ENCODE measurements at places on chromosomes 3 and 15. TPM values are rescaled to one million over a fixed set of nuclear protein-coding genes. Genes with fewer than 3 reads are reported as not detected.

ZNF660 gene
- total RNA-seq: 0.55 TPM

DGKG gene
- 0.42 TPM for total RNA-seq

- H3K4me3 ChIP-seq: no peak overlapping the region
- peak; percentile 38 for DNase-seq
- no peak overlapping the region for H3K27ac ChIP-seq
These were observed 38.7 kb downstream of the HSPBAP1 start for GRCh38 chr3:122754929-122755328.

CYP1A2 gene
- not detected for total RNA-seq

DNA sequence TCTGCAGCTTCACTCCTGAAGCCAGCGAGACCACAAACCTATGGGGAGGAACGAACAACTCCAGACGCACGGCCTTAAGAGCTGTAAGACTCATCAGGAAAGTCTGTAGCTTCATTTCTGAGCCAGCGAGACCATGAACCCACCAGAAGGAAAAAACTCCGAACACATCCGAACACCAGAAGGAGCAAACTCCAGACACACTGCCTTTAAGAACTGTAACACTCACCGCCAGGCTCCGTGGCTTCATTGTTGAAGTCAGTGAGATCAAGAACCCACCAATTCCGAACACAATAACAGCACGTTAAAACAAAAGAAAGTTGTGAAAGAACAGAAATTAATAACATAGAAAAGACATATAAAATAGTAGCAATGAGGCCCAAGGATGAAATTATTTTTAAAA lies 300.5 kb upstream of the MDFIC2 start:
- H3K4me3 ChIP-seq: no peak overlapping the region
- no peaks in the 10 kb centered on the region for H3K27me3 ChIP-seq
- no peaks in the 10 kb centered on the region for H3K4me1 ChIP-seq
- H3K36me3 ChIP-seq: no peaks in the 10 kb centered on the region
- no peak overlapping the region for H3K27ac ChIP-seq
- no peak for DNase-seq

DNA sequence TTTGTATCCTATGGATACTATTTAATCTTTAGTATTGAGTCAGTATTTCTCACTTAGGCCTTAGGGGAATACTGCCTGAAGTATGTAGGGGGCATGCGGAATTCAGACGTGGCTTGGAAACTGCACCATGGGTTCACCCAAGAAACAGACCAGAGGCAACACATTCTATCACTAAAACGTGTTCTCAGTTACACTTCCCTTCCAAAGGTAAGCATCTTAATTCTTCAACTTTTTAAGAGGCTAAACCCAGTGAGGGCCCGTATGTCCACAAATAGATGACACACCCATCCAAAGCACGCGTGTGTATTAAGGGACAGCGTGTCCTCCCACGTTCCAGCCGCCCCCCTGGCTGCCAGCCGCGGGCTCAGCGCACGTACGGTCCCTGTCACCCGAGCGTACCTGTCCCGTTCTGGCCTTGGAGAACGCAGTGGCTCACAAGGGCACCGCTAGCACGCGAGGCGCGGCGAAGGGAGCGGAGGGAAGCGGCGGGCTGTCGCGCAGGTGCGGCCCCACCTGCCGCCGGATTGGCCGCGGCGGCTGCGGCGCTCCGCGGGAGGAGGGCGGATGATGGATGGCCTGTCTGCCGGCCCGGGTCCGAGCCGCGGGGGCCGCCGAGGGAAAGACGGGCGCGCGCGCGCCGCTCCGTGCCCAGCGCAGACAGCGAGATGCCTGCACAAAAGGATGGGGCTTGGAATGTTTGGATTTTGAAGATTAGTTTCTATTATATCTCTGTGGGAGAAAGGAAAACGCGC lies 1003.9 kb upstream of the NR2F2 start:
- no peak overlapping the region for H3K27ac ChIP-seq
- DNase-seq: no peak
- peak overlapping the region; percentile 28 for H3K4me3 ChIP-seq
- H3K27me3 ChIP-seq: peaks cover 42% of the 10 kb centered on the region
- H3K36me3 ChIP-seq: no peaks in the 10 kb centered on the region
- peaks cover 2% of the 10 kb centered on the region for H3K4me1 ChIP-seq

- DNase-seq: no peak
- H3K27me3 ChIP-seq: no peaks in the 10 kb centered on the region
- no peak overlapping the region for H3K27ac ChIP-seq
- peaks cover 7% of the 10 kb centered on the region for H3K4me1 ChIP-seq
- H3K4me3 ChIP-seq: no peak overlapping the region
- no peaks in the 10 kb centered on the region for H3K36me3 ChIP-seq
These were observed 139.8 kb downstream of the IGF1R start for GRCh38 chr15:98787936-98788757.

DNA sequence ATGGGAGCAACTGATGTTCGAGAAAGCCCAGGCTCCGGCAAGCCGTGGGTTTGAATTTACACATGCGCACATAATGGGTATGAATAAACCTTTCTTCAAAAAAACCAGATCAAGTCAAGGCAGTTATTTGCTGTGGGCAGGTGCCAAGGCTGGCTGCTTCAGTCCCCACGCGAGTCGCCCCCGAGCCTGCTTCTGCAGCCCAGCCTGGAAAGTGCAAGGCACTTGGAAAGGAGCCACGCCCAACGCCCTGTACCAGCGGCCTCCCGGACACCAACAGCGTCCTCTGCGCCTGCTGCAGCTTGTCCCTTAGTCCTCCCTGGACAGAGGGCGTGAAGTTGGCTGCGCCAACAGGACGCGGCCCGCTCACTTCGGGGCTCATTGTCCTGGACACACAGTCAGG lies 68.9 kb downstream of the KLF15 start:
- H3K36me3 ChIP-seq: no peaks in the 10 kb centered on the region
- no peak overlapping the region for H3K27ac ChIP-seq
- no peak for DNase-seq
- no peaks in the 10 kb centered on the region for H3K4me1 ChIP-seq
- H3K27me3 ChIP-seq: peaks cover 40% of the 10 kb centered on the region

DNA sequence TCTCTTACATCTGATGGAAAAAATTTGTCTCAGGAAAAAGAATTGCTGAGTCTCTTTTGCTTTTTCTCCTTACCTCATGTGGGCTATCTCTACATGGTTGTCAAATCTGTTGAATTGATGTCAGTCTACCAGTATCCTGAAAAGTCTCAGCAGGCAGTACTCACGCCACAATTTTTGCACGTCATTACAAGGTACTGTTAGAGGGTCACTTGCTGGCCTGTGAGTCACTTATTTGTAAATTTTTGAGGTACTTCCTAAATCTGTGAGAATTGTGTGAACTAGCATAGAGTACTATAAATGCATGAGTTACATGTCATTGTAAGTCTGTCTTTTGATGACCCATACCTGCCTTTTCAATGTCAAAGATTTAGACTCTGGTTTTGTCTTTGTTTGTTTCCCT lies 15.9 kb downstream of the HPS3 start:
- peaks cover 50% of the 10 kb centered on the region for H3K36me3 ChIP-seq
- DNase-seq: no peak
- H3K4me1 ChIP-seq: peaks cover 4% of the 10 kb centered on the region
- H3K27ac ChIP-seq: peak overlapping the region; percentile 41

SMAD6 gene
- total RNA-seq: 1.2 TPM

DNA sequence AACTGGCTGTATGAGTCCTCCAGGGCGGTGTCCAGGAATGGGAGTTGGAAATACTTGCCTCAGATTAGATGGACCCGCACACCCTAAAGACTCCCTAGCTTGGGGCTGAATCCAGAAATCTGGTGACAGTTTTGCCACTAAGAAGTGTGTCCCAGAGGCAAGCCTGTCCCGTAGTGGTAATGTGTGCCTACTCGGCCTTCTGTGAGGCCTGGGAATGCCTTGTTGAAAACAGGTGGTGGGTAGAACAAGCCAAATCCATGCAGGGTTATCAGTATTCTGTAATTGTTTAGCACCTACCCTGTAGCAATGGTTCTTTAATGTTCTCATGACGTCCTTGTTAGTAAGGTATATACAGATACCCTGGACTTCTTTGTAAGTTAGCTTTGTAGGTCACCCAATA lies 1.6 kb downstream of the C3orf52 start:
- no peak for DNase-seq
- no peak overlapping the region for H3K27ac ChIP-seq
- peaks cover 7% of the 10 kb centered on the region for H3K27me3 ChIP-seq
- H3K36me3 ChIP-seq: no peaks in the 10 kb centered on the region
- H3K4me1 ChIP-seq: peaks cover 45% of the 10 kb centered on the region

KY gene
- not detected for total RNA-seq

- peaks cover 56% of the 10 kb centered on the region for H3K4me1 ChIP-seq
- peaks cover 3% of the 10 kb centered on the region for H3K27me3 ChIP-seq
- no peak for DNase-seq
- peak overlapping the region; percentile 17 for H3K4me3 ChIP-seq
- peak overlapping the region; percentile 86 for H3K27ac ChIP-seq
- H3K36me3 ChIP-seq: no peaks in the 10 kb centered on the region
These were observed 53.6 kb downstream of the CYP11A1 start for GRCh38 chr15:74313889-74314288.

DNA sequence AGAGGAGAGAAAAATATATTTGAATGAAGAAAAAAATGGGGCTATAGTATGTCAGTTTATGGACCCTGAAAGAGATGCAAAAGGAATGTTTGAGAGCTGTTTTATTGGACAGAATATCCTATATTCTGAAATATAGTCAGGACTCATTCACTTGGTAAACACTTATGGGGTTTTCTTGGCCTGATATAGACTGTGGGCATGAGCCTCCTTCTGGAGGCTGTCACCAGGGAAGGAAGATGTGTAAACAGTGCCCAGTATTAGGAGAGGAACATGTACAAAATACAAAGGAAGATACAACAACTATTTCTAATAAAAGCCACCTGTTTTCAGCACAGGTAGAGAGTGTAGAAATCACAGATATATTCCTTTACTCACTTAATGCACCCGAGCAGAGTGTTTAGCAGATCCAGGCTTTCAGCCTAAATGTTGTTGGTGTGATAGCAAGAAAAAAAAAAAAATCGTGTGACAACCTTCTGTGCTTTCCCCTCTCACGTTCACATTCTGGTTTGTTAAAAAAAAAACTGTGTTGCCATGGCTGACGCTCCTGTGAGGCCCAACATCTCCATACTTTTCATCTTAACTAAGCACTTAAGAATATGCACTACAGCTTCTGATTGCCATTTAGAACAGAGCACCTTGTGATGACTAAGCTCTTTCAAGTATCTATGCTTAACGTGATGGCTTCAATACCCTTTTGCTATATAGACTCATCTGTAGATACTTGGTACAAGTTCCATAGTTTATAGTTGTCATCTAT lies 134.1 kb downstream of the MBNL1 start:
- peaks cover 59% of the 10 kb centered on the region for H3K4me1 ChIP-seq
- DNase-seq: no peak
- H3K27ac ChIP-seq: peak overlapping the region; percentile 4
- peaks cover 46% of the 10 kb centered on the region for H3K36me3 ChIP-seq
- no peaks in the 10 kb centered on the region for H3K27me3 ChIP-seq
- H3K4me3 ChIP-seq: no peak overlapping the region

EPHA3 gene
- total RNA-seq: 0.08 TPM

- H3K4me3 ChIP-seq: no peak overlapping the region
- DNase-seq: no peak
- H3K4me1 ChIP-seq: no peaks in the 10 kb centered on the region
- H3K36me3 ChIP-seq: no peaks in the 10 kb centered on the region
These were observed 97.8 kb upstream of the TBL1XR1 start for GRCh38 chr3:177295116-177295515.

GRCh38 chr15:40691737-40692136 lies 3.2 kb upstream of the RAD51 start:
- DNase-seq: no peak
- peaks cover 20% of the 10 kb centered on the region for H3K4me1 ChIP-seq
- peaks cover 18% of the 10 kb centered on the region for H3K36me3 ChIP-seq
- no peak overlapping the region for H3K4me3 ChIP-seq
- H3K27me3 ChIP-seq: no peaks in the 10 kb centered on the region

DNA sequence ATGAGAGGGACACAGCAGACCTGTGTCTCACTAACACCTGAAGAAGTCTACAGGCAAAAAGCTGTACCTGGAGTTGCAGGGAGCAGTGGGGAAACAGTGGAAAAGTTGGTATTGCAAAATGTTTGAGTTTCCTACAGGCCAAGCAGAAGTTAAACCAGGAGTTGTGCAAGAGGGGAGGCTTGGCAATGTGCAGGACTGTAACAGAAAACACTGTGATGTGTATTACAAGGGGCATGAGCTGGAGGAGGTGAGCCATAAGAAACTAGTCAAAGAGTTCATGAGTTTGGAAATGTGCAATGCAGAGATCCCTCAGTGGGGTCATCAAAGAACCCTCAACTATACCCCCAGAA lies 47.1 kb upstream of the SERPINI2 start:
- no peak overlapping the region for H3K27ac ChIP-seq
- no peak overlapping the region for H3K4me3 ChIP-seq
- H3K27me3 ChIP-seq: no peaks in the 10 kb centered on the region

- H3K27me3 ChIP-seq: no peaks in the 10 kb centered on the region
- peaks cover 17% of the 10 kb centered on the region for H3K36me3 ChIP-seq
- no peaks in the 10 kb centered on the region for H3K4me1 ChIP-seq
- DNase-seq: no peak
These were observed 2.8 kb upstream of the SMCO1 start for GRCh38 chr3:196517919-196518318.

DNA sequence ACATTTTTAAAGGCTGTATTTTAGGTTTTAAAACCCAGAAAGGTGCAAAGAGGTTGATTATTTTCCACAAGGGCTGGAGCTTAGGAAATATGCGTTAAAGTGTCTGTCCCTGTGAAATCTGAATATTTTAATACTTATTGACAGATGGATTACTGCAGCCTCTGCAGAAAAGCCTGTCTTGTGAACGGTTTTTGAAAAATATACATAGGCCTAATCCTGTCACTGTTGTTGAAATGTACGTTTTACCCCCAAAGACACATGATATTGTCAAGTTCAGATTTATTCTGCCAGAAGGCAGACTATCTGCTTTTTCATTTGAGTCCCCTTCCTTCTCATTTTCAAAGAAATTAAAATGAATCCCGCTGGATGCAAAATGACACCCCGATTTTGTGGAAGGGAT lies 2.2 kb upstream of the BCL6 start:
- peak overlapping the region; percentile 100 for H3K27ac ChIP-seq
- DNase-seq: no peak
- no peaks in the 10 kb centered on the region for H3K27me3 ChIP-seq
- peak overlapping the region; percentile 100 for H3K4me3 ChIP-seq
- H3K4me1 ChIP-seq: peaks cover 56% of the 10 kb centered on the region

ACKR4 gene
- not detected for total RNA-seq

TSEN2 gene
- 9.4 TPM for total RNA-seq
